ENCODE measurements at places on chromosomes 2 and 18. TPM values are rescaled to one million over a fixed set of nuclear protein-coding genes. Genes with fewer than 3 reads are reported as not detected.

Gene PGAP1
- total RNA-seq = 4.8 TPM

Gene CXCR2
- not detected for total RNA-seq

Gene POTEC
- not detected for total RNA-seq

Gene CCL20
- 1.0 TPM for total RNA-seq

Gene DSG4
- not detected for total RNA-seq

Gene CNDP1
- not detected for total RNA-seq

Gene MERTK
- 25.0 TPM for total RNA-seq

Gene G6PC2
- not detected for total RNA-seq

Gene DNAJC5G
- 2.7 TPM for total RNA-seq

Gene APCDD1
- total RNA-seq = 0.34 TPM

Gene EFHD1
- total RNA-seq = 0.17 TPM

DNA sequence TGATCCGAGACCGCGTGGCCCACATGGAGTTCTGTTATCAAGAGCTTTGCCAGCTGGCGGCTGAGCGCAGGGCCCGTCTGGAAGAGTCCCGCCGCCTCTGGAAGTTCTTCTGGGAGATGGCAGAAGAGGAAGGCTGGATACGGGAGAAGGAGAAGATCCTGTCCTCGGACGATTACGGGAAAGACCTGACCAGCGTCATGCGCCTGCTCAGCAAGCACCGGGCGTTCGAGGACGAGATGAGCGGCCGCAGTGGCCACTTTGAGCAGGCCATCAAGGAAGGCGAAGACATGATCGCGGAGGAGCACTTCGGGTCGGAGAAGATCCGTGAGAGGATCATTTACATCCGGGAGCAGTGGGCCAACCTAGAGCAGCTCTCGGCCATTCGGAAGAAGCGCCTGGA lies 94.5 kb upstream of the EML6 start:
- DNase-seq = no peak

DNA sequence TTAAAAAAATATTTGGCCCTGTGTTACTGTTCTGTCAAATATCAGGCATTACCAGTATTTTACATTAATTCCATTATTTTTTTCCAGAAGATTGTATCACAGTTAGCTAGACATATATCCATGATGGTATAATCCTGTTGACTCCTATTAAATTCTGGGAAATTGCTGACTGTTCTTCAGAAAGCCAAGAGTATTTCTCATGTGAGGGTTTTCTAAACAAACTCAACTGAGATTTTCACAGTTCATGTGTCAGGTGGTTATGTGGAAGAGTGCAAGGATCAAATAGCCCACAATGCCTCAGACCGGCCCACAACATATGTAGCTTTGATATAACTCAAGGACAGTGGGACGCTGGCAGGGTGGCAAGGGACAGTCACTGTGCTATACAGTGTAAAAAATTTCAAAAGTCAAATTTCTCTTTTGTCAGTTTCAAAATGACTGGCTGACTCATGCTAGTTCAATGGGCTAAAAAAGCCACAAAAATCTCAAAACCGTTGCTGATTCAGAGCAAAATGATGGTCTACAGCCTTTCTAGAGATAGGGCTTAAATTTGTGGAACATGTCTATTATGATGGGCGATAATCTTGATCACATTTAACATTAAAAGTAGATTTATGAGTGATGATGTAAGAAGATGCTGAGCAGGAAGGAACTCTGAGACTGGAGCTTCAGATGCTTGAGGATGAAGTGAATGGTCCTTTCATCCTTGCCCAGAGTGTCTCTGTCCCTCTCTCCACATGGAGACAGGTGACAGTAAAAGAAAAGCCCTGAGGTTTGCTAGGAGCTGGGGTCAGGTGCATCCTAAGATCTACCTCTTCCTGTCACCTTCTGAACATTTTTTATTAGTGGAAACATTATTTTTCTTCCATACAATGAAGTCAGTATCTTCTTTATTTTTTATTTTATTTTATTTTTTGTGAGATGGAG lies 175.8 kb upstream of the PIEZO2 start:
- no peak for DNase-seq

- no peak for DNase-seq
Measured at GRCh38 chr2:109519513-109519912, 94.3 kb downstream of the SEPTIN10 start.

- peak; percentile 0 for DNase-seq
Measured at GRCh38 chr2:99936065-99936464, 206.3 kb downstream of the AFF3 start.

GRCh38 chr2:72572501-72572900 lies 253.3 kb downstream of the EXOC6B start:
- no peak for DNase-seq

DNA sequence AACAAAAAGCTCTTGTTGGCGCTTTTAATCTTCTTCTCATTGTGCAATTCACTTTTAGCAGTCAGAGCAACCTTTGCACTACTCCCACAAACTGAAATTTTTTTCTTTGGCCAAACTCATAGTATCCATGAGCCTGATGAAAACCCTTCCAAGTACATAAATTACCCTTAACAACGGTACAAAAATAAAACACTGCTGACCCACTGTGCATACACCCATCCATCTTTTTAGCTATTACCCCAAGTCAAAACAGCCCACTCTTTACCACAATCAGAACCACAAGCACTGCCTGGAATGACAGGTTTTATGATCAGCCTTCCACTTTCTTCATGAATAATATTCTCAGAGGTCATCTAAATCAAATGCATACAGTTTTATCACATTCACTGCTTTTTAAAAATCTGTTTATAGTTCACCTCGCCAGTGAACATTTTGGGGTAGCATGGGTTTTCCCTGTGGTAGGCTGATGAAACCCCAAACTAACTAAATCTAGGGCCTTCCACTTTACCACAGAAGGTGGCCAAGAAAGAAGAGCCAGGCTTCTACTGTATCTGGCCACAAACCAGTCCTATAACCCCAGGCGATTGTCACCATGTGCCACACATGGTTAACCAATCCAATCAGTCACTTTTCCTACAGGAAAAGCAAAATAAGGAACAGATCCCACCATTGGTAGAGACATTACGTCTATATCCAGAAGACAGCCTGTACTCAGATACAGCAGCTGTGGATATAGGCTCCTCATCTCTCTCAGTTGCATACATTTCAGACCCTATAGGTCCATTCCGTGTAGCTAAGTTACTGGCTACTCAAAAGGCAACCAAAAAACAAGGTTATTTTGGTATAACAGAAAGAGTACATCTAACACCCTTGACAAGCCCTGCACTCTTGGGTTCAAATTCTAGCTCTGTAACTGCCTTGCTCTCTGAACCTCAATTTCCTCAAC lies 171.3 kb downstream of the THADA start:
- DNase-seq = no peak

DNA sequence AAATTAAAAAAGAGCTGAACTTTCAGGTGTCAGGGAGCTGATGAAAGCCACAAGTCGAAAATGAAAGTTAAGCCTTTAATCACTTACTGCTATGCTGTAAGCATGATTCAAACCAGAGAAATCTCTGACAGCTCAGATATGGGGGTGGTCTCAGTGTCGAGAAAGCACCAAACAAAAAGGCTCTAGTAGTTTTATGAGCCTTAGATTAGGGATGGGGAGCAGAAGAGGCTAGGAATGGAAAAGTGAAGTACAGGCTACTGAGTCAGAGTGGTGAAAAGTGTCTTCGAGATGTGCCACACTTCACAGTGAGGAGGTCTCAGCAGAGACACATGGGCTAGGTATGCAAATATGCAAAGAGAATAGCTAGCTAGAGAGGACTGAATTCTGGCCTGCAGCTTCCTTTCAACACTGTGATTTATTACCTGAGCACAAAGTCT lies 482.2 kb downstream of the SPAG16 start:
- DNase-seq = no peak

DNA sequence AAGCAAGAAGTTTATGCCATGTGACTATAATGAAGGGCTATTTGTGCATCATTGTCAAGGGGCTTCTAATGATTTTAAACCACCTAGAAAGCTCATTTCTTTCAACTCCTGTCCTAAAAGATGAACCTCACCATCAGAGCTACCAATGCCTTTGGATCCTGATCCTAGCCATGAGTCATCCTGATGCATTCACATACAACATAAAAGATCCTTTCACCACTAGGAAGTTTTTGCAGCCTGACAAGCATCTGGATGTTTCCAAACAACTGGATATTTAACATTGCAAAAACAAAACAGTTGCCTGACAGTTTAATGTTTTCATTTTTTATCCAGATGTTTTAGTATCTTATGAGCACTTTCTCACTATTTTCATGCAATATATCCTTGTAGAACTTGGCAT lies 425.3 kb downstream of the MBD2 start:
- DNase-seq = no peak

DNA sequence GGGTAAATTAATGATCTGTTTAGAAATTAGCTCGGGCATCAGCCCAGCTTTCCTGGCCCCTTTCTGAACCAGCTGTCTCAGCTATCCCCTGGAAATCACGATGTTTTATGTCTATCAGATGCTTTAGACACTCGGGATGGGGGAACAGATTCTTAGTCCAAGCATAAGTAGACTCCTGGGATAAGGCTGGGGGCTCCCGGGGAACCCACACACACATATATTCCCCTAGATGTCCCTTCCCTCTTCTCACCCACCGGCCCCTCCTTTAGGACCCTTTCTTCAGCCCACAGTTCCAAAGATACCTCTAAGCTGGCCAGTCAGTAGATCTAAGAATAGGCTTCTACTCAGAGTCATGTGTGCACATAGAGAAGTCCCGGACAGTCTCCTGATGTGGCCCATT lies 151.5 kb upstream of the COPS8 start:
- DNase-seq = no peak

DNA sequence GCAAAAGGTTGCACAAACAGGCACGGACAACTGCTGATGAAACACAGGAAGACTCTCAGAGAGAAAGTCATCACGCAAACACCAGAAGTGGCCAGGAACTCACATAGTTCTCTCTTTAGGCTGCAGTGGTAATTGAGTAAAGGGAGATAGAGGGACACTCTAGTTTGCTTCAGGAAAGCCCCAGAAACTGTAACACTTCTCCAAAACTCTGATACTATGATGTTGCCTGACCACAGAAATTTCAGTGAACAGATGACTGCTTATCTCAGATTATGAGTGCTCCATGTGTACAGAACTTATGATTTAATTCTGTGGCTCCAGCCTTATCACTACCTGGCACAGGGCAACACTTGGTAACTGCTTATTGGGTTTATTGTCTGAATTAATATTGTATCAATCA lies 311.5 kb upstream of the GYPC start:
- no peak for DNase-seq

DNA sequence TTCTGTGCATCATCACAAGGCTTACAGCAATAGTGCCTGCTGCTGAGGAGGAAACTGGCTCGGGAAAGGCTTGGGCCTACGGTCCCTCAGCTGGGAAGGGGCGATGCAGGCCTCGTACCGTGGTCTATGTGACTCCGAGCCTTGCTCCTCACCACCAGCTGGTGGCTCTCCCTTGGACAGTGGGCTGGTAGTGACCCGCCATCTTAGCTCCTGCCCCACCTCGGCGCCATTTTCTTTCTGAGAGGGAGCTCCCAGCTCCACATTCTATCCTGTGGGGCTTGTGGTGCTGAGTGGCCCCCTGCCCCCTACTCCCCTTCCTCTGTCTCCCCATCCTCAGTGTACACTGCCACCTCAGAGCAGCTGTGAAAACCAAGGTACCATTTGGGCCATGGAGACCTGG lies 255.7 kb downstream of the KLHL29 start:
- no peak for DNase-seq

DNA sequence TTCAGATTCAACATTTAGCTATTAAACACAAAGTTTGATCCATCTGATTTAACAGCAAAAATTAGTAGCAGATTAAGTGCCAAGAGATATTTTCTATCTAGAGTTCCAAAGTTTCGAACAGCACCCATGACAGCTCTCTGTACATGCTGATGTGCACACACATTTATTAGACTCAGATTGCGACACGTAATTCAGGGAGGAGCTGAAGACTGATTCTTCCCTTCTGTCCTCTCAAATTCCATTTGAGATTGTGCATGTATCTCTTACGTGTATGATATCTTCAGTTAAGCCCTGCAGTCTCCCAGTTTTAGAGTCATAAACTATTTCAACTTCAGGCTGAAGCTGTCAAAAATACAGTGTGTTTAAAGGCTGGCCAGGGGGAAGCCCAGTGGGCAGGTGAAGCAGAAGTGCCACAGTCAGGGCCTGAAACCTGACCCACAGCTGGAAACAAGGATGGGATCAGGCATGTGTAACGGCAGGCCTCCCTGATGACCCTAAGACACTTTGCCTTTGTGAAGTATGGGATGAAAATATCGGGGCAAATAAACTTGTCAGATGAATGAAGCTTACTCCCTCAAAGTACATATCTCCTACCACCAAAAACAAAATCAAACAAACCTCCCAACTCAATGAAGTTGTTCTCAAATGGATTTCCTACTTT lies 30.6 kb downstream of the CYB5A start:
- DNase-seq = no peak

DNA sequence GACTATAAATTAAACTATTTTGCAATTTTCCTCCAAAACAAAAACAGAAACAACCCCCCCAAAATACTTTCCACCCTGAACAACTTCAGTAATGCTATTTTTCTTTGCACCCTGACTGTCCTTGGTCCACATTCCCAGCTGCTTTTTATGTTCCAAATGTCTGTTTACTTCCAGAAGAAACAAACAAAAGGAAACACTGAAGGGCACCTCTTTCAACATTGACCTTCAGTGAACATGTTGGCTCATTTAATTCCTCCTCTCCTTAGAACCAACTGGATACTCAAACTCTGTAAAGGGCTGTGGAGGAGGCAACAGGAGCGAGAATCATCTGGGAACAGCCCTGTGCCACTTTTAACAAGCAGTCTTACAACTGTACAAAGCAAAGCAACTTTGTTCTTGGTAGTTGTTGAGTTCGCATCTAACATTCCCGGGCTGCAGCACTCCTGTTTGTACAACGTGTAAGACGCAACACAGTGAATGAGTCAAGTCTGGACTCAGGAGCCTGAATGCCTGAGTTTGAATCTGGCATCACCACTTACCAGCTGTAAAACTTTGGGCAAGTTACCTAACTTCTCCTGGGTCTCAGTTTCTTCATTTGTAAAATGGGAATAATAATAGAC lies 111.4 kb upstream of the GATA6 start:
- no peak for DNase-seq

DNA sequence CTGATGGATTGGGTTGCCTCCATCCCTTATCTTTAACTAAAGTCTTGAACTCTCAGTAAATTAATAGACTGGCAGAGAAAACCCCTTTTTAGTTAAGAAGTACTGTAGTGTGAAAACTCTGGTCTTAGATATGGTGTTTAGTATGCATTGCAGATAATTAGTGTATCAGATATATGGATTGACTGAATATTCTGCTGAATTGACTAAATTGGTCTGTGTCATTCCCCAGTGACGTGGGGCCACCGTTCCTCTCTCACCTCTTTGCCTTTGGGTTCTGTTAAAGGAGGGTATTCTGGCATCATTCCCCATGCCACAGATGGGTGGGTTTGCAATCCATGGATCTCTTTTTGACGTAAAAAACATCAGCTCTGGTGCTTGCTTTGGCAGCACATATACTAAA lies 67.1 kb upstream of the XPO1 start:
- no peak for DNase-seq

GRCh38 chr2:7911196-7911595 lies 770.7 kb upstream of the ID2 start:
- no peak for DNase-seq

DNA sequence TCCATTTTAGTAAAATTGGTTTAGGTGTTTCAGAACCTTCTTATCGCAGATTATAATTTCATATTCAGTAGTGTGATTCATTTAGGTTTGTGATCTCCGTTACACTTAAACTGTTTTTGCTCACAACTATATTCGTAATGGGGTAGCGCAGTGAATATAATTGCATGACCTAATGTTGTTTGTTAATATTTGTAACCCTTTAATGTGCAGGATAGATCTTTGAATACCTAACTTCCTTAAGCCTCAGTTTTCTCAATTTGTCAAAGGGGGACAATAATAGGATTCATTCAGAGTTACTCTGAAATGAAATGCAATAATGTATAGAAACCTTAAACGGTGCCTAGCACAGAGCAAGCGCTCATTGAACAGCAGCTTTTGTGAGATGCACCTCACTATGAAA lies 558 bp upstream of the ZDBF2 start:
- no peak for DNase-seq
